ENCODE measurements at places on chromosomes 3 and 15.

- no peak for DNase-seq
These were observed 56.0 kb upstream of the KCNMB2 start for GRCh38 chr3:178480274-178480673.

DNA sequence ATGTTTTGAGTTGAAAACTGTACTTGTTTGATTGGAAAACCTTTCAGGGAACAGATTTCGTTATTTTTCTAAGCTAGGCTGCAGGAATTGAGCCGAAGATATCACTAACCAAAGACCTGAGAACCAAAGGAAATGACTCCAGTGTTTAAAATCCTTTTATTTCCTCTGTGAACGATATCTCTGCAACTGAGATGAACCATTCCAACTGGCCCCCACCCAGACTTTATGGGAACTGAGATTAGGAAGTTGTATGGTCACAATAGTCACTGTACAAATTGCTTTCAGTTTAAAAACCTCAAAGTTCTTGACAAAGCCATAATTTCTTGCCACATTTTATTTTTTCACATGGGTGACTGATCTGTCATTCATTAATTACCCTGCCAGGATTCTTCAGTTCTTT is 232.4 kb downstream of the RBMS3 start:
- no peak for DNase-seq

DNA sequence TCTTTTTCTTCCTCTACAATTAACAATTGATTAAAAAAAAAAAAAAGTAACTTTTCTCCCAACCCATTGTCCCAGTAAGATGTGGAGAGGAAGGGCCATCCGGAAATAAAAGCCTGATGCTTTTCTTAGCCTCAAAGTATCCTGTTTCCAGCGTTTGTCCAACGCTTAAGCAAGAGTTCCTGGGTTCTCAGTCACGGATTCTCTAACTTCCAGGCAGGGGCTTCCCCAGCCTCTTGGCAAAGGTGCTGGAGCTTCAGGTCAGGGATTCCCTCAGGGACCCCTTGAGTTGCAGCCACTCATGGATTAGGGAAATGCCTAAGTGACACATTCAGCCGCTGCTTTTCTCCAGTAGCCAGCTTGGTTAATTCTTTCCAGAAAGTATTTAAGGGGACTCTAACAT is 22.3 kb upstream of the C2CD4B start:
- no peak for DNase-seq

DNA sequence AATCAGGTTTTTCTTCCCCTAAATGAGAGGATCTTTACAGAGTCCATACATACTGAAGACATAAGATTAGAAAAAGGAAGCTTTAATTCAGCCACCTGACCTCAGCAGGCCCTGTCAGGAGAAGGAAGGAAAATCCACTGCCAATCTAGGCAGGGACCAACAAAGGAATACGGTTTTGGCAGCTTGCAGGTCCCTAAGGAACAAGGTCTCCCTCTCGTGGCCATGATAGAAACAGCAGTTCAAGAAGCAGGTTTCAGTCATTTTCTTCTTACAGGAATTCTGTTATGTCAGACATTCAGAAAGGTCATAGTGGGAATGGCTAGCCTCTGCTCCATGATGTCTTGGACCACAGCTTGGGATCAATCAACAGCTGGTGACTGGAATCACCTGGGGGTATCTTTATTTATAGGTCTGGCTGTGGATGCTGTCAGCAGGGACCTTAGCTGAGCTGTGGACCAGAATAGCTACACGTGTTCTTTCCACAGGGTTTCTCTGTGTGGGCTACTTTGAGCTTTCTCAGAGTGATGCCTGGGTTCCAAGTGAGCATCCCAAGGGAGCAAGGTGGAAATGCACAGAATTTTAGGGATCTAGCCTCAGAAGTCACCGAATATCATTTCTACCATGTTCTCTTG is 9.4 kb upstream of the CMSS1 start:
- peak; percentile 31 for DNase-seq

- DNase-seq: no peak
These were observed 203.2 kb downstream of the FAM43A start for GRCh38 chr3:194888916-194889315.

- DNase-seq: no peak
These were observed 276.1 kb downstream of the AGBL1 start for GRCh38 chr15:86355801-86356200.

- no peak for DNase-seq
These were observed 35.6 kb upstream of the SPTSSB start for GRCh38 chr3:161406594-161407555.

- DNase-seq: no peak
These were observed 28.1 kb upstream of the LXN start for GRCh38 chr3:158700559-158700958.

DNA sequence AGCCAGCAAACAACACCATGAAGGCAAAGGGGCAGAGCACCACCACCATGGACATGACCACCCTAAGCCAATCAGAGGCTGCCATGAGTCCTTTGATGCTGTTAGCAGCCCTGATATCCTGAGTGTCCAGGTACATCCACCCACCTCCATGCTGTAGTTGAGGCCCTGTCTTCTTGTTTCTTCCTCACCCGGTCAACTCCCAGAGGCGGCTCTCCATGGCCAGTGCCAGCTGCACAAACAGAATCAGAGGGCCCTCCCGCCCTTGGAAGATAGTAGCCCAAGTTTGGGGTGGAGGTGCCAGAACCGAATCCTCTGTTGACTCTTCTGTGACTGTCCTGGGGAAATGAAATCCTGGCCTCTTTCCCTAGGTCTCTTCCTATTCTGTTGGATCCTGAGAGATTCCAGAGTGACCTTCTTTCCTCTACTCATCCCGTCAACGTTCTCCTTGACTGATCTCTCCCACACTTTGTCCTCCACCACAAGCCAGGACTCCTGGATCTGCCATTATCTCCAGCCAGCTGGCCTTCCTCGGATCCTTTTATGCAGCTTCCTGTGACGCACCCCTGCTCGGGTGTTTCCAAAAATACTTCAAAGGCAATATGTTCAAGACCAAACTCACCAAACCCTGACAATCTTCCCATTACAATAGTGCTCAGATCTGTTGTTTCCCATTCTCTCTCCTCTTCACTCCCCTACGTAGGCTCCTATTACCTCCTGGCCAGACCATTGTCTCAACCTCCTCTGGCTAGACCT is 45.4 kb upstream of the DLG1 start:
- DNase-seq: no peak

DNA sequence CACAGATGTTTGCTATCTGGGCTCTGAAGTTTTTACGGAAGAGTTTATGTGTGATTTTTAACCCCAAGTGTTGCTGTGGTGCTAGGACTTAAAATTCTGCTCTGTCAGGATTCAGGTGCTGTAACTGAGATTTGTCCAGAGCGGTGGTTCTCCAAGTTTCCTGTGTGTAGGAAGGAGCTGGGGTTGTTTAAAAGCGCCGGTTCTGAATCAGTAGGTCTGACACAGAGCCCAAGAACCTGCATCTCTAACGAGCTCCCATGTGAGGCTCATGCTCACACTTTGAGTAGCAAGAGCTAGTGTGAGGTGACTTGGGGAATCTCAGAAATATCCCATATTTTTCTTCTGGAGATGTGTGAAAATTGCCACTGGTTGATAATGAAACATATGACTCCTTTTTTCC is 325.5 kb downstream of the SATB1 start:
- no peak for DNase-seq

- no peak for DNase-seq
These were observed 192.5 kb downstream of the SHOX2 start for GRCh38 chr3:157913741-157914150.

DNA sequence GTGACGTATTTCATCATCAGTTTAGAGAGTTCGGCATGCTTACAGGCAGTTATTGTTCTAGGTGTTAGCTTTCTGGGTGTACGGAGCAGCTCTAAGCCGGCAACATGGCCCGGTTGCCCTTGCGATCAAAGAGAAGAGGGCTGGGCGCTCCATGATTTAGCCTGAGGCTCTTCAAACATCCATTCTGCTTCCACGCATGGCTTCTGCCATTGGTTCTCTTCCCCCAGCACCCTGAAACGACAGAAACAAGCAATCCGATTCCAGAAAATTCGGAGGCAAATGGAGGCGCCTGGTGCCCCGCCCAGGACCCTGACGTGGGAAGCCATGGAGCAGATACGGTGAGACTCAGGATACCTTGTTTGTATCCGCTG is 574 bp downstream of the NGRN start:
- peak; percentile 63 for DNase-seq

DNA sequence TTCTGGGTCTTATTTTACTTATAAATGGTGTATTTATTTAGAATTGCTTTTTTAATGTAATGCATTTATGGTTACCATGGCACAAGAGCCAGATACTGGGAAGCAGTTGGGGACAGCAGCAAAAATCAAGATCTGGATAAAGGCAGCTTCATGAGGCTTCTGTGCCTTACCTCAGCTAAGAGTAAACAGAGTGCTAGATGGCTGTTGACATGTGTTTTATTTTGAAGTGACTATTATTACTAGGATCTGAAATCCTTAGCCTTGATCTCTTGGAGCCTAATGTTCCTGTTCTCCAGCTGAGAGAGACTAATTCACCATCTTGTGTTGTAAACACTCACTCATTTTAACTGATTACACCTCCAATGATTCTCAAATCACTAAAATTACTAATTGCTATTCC is 317.8 kb downstream of the LPP start:
- DNase-seq: no peak

DNA sequence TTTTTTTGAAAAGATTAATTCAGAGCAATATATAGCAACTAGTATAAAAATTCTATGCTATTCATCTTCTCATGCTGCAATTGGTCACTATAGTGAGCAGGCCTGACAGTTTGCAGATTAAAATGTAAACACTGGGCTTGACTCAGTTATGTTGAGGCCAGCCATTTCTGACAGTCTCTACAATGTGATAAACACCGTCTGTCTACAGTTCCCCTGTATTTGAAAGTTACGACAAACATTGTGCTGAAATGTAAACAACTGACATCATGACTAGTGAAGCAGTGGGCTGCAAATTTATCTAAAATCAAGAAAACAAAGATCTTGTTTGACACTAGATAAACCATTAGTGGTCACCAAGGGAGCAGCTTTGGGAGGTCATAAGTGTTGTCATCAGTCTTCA is 197.4 kb downstream of the ISL2 start:
- no peak for DNase-seq

DNA sequence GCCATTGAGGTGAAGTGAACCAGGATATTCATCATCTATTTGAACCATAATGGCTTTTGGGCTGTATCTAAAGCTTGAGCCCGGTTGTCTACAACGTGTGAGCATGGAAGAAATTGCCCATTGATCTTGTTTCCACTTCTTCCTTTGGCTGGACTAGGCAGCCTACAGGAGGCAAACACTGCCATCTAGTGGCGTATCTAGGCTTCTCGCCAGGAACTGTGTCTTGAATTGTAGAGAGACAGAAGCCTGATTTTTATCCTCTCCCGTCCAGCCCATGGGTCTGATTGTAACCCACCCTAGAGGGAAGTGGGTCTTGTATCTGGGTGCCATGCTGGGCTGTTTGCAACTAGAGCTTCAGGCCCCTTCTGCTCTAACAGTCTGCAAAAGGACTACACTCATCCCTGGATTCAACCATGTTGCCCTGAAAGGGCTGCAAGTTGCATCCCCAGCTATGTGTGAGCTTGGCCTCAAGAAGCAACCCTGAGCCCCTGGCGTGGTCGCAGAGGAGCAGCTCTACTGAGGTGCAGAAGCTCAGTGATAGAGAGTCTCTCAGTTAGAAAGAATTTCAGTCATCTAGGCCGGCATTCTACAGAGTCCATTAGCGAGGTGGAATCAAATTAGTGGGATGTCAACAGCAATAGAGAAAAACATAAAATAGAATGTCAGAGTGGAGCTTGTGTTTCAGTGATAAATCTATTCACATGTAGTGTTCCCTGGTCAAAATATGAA is 170.2 kb upstream of the UMPS start:
- DNase-seq: peak; percentile 60

GRCh38 chr3:161342629-161343028 is 28.7 kb downstream of the SPTSSB start:
- no peak for DNase-seq

DNA sequence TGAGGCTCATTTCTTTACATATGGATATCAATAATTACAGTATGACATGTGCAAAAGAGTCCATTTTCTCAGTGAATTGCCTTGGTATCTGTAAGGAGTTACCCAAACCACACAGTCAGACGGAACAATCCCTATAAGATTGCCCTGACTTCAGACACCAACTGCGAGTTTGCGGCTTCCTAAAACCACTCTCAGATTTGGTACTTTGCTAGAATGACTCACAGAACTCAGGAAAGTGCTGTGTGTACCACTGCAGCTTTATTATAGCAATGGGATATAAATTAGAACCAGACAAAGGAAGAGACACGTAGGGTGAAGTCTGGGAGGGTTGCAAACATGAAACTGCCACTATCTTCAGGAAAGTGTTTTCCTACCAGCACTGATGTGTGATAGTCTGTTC is 45.8 kb upstream of the ATP13A3 start:
- no peak for DNase-seq

DNA sequence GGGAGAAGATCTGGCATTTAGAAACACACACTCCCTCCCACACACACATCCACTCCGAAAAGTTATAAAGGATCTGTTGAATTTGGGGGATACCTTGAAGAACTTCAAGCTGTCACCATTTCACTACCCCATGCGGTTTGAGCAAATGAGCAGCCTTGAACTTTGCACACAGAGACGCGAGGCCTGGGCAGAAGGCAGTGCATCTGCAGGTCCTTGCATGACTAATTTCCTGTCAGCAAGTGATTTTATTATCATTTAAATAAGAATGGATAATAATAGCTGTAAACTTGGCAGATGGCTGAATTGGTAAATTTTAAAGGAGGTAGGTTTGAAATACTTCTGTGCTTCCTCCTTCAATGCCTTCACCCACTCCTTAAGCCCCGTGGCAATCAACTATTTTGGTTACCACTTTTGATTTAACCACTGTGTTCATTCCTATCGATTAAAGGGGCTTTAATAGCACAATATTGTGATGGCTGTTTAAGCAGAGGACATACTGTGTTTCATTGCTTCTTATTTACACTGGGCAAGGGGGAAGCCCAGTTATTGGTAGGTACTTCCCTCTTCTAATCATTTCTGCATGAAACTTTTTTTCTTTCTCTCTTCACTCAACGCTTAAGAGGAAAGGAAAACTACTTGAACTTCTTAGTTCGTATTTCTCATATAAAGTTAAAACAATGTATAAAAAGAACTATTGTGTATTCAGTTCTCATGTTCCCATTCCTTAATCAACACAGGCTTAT is 108.1 kb downstream of the ROBO2 start:
- no peak for DNase-seq

GRCh38 chr3:159069091-159069490 is 267.2 kb downstream of the MFSD1 start:
- no peak for DNase-seq

- DNase-seq: no peak
These were observed 1.9 kb downstream of the TKT start for GRCh38 chr3:53253707-53254508.

- no peak for DNase-seq
These were observed 123.0 kb upstream of the PROK2 start for GRCh38 chr3:71907996-71908395.

Measured in activated CD4-positive, alpha-beta memory T cell treated with anti-CD3 and anti-CD28 coated beads, Interleukin-2, amount 10 ng/mL, durations not matched to agents 7 days and 5 days (primary cell).